ENCODE measurements at places on chromosomes 12 and 14.

- no peak for DNase-seq
These were observed 13.8 kb downstream of the LGMN start for GRCh38 chr14:92734618-92735017.

GRCh38 chr14:36941783-36942521, 230.5 kb downstream of the SLC25A21 start:
- DNase-seq, result peak; percentile 1

DNA sequence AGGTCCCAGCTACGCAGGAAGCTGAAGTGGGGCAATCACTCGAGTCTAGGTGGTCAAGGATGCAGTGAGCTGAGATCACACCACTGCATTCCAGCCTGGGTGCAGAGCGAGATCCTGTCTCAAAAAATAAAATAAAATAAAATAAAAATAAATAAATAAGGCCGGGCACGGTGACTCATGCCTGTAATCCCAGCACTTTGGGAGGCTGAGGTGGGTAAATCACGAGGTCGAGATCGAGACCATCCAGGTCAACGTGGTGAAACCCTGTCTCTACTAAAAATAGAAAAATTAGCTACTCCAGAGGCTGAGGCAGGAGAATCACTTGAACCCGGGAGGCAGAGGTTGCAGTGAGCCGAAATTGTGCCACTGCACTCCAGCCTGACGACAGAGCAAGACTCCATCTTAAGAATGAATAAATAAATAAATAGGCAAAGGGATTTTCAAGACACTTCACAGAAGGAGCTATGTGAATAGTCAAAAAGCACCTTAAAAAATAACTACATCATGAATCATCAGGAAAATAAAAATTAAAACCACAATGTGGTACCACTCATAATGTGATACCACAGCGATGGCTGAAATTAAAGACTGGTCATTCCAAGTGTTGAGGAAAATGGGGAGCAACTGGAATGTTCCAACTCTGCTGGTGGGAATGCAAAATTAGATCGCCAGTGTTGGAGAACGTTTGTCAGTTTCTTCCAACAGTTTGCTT, 92.9 kb upstream of the TBX3 start:
- DNase-seq, result no peak

DNA sequence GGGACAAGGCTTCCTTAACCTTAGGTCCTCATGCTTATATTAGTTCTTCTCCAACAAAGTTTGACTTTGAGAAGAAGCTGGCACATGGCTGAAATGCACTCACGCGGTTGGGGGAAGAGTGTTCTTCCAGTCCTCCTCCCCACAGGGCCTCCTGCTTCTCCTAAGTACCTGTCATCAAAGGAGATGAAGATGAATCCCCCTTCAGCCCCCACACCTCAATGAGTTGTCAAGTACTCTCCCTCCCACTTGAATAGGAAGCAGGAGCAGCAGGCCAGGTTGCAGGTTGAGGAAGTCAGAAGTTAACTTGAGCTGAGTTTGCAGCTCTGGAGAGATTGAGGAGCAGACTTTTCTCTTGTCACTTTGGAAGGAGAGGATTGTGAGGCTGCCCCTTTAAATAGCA, 2.9 kb upstream of the PDE1B start:
- no peak for DNase-seq

- DNase-seq, result no peak
These were observed 12.3 kb downstream of the CCDC91 start for GRCh38 chr12:28202374-28203130.

DNA sequence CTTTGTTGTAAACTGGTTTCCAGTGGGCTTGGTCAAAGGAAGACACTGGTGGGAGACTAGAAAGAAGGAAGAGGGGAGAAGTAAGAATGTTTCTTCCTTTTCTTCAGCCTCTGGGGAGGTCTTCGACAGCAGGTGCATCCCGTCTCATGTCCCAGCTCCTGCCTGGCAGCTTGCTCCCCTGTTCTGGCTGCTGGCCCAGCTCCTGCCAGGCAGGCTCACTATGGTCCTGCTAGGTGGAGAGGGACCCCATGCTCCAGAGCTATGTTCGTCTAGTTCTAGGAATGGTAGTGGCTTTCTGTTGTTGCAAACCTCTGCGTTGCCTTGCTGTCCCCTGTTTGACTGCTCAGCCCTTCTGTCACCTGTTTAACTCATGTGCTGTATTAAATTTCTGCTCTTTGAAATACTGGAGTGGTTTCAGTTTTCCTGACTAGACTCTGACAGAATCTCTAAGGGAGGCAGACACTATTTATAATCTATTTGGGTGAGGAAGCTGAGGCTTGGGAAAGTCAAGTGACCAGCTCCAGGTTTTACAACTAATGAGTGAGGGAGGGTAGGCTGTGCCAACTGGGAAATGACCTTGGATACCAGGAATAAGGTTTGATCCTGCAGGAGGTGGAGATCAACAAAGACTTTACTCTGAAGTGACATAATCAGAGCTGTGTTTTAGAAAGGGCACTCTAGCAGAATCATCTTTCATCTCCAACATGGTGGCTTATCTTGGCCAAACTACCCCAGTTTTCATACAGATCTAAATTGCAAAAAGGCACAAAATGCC, 94.7 kb upstream of the DDHD1 start:
- DNase-seq, result no peak

DNA sequence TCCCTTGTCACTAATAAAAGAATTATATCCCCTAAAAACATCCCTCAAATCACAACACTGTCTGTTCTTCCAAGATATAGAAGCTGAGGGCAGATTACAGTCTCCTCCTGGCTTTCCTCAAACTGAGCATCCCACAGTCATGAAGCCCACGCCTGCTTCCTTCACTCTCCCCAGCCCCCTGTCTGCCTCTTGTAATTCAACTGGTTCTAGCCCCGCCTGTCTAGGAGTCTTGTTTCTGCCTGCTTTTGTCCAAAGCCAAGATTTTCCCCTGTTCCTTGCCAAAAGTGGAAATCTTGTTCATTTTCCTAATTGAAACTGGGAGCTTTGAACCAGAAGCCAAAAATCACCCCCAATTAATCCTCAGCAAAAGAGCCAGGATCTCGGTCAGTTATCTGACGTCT, 35.9 kb upstream of the PWP1 start:
- DNase-seq, result no peak

DNA sequence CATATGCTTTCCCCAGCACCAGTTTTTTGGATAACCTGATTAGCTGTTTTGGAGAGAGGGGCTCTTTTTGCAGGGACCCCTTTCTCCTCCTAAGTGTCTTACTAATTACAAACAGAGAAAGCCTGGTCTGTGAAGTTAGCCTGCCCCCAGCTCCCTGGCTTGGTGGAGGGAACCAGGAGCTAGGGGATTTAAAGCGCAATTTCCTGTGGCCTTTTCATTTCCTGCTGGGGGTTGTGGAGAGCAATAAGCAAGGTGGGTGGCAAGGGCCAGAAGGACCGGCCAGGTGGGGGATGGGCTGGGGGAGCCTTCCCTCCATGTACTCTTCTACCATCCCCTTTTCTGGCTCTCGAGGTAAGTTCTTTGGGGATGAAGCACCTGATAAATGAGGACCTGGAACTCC, 4.1 kb upstream of the CISTR start:
- no peak for DNase-seq

DNA sequence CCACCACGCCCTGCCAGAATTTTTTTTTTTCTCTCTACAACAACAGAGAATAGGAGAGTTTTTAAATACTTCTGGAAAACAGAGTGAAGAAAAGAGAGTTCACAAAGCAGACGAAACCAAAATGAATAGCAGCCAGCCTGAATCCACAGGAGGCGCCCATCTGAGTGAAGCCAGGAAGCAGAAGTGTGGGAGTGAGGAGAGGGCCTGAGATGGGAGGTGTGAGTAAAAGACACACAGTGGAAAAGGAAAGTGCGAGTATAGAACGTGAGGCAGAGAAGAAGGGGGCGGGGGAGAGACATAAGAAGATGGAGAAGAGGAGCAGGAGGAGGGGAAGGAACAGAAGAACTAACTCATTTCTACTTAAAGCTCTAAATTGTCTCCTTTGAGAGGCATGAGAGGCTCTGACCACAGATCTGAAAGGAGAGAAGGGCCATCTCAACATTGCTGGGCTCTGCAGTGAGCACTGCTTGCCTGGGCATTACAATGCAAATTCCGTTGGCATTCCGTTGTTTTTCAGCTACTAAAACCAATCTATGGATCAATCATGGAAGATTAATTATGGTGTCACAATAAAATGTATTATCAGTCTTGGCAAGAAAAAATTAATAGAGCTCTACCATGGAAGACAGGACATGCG, 140.1 kb upstream of the CPSF6 start:
- DNase-seq, result no peak

DNA sequence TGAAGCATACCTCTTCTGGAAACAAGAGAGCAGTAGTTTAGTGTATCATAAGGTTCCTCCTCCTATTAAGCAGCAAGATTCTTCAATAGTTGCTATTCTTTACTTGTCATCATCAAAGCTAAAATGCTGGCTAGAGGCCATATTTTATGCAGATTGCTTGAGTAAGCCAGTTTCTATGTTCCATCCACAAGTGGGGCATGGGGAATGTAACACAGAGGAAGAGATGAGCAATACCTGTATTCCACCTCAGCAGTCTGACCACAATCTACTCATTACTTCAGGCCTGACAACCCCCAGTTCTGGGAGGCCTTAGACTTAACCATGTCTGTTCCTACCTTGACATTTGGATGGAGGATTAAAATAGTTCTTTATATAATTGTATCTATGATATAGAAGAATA, 423.6 kb downstream of the BTG1 start:
- no peak for DNase-seq

GRCh38 chr12:104243551-104243950, 28.0 kb downstream of the TXNRD1 start:
- no peak for DNase-seq

GRCh38 chr12:120817559-120818330, 86.4 kb downstream of the SPPL3 start:
- DNase-seq, result no peak

DNA sequence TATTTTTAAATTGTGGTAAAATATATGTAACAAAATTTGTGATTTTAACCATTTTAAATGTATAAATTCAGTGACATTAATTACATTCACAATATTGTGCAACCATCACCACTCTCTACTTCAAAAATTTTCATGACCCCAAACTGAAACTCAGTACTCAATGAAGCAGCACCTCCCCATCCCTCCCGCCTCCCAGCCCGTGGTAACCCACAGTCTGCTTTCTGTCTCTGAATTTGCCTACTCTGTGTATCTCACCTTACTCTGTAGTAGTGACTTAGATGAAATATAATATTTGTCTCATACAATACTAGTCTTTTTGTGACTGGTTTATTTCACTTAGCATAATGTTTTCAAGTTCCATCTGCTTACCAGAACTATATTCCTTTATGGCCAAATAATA, 36.2 kb downstream of the EML1 start:
- no peak for DNase-seq

DNA sequence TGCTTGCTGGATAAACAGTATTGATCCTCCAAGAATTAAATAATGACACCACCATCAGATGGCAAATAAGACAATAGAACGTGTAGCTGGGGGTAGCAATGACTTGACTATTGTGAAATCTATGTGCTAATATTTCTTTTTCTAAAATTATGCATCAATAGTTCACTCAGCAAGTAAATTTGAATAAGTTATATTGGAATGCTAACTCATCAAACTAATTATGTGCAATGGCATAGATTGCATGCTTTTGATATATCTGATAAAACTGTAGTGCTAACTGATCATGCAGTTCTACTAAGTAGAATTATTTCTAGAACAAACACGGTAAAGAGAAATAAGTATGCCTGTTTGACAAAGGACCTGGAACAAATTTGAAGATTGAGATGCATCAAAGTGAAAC, 474.4 kb downstream of the NOVA1 start:
- DNase-seq, result no peak

GRCh38 chr12:101539148-101539547, 55.6 kb upstream of the MYBPC1 start:
- DNase-seq, result no peak

- no peak for DNase-seq
These were observed 3.9 kb upstream of the RNU6-7 start for GRCh38 chr14:32197919-32198318.

All from T-cell (primary cell).